ENCODE measurements at places on chromosomes 6 and 20.

- no peak for DNase-seq
Measured at GRCh38 chr6:109261811-109262210, 120.5 kb downstream of the CD164 start.

DNA sequence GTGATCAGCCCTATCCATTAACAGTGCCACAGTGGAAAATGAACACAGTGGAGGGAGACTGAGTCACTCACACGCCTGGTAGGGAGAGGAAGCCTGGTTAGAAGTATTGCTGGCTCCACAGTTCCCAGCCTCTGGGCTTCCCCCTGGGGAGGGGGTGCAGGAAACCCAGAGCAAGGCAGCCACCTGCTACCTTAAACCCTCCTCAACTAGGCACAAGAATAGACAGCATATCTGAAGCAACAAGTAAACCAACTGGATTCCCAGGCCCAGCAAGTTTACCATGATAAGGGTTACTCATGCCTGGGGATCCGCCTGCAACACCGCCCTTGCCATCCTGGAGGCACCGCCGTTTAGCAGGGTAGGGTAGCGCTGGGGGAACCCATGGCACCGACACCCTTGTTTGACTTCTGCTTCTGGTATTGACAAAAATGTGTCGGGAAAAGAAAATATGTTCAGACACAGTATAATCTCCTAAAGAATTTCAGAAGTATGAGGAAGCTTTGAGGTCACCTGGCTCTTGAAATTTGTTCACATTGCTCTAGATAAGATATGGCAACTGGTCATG is 38.3 kb downstream of the SLC22A23 start:
- no peak for DNase-seq

- no peak for DNase-seq
Measured at GRCh38 chr20:51423810-51424209, 118.7 kb downstream of the NFATC2 start.

DNA sequence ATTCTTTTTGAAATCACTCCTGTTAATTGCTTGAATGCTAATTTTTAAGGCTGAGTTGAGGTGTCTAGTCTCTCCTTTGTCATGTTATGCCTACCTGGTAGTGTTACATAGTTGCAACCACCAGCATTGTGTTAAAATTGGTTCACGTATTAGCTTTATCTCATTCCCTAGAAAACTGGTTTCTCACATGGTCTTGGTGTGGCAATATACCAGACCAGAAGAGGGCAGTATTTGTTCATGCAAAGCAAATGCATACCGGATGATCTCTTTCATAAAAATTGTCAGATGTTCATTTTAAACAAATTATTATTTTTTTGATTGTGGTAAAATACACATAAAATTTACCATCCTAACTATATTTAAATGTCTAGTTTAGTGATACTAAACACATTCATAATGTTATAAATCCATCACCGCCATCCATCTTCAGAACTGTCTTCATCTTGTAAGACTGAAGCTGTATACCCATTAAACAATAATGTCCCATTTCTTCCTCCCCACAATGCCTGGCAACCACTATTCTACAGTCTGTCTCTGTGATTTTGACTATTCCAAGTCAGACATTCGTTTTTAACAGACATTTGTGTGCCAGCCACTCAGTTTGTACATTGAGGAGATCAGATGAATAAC is 92.8 kb downstream of the ATRN start:
- no peak for DNase-seq

DNA sequence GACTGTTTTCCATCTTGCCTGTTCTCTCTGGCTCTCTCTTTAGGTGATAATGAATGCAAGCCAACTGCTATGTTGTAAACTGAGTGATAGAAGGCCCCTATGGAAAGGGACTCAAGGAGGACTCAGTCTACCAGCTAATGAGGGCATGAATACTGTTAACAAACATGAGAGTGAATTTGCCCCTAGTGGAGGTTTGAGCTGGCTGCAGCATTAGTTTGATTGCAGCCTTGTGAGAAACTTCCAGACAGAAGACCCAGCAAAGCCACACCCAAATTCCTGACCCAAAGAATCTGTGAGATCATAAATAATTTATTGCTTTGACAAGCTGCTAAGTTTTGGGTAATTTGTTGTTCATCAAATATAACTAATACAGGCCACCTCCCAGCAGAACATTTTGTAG is 50.0 kb upstream of the PLCB1 start:
- no peak for DNase-seq

DNA sequence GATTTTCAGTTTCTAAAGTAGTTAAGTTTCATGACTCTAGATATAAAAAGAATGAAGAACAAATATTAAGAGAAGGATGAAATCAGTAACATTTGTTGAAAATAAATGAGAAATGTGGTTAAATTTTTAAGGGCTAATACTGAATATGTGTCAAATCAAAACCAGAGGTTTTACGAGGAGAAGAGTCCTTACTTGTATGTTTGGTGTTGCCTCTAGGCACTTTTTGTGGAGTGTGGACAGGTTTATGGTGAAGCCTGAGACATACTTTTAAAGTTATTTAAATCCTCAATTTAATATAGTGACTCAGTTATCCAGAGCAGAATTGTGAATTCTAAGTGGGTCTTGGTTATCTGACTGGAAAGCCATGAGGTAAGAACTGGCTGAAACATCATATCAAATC is 68.7 kb downstream of the COL19A1 start:
- no peak for DNase-seq

DNA sequence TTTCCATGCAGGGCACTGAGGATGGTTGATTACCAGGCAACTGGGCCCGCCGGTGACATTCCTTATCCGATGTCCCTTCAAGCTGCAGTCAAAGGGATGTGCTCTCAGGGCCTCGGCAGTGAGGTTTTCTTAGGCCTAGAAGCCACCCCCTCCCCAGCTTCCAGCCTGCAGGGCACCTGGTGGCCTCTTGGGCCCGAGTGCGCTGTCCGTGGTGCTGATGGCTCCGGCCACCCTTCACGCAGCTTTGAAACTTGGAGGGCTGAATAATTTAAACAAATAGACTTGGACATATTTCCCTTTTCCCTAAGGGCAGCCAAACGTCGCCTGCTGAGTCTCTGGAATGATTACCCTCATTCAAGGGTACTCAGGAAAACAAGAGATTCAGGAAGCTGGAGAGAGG is 8.9 kb upstream of the MLN start:
- no peak for DNase-seq

- DNase-seq = no peak
Measured at GRCh38 chr6:71406865-71407860, 118.6 kb downstream of the OGFRL1 start.

- DNase-seq = no peak
Measured at GRCh38 chr6:19759117-19759880, 77.9 kb upstream of the ID4 start.

GRCh38 chr20:38123021-38123587 is 42.0 kb downstream of the TGM2 start:
- DNase-seq = no peak
